ENCODE measurements at places on chromosomes 7 and 10.

- DNase-seq: no peak
Observed at GRCh38 chr10:97138846-97139245, 46.9 kb downstream of the SLIT1 start.

GRCh38 chr10:504121-504611 is 185.3 kb downstream of the DIP2C start:
- DNase-seq: no peak

- no peak for DNase-seq
Observed at GRCh38 chr10:78207216-78207615, 173.6 kb downstream of the RPS24 start.

DNA sequence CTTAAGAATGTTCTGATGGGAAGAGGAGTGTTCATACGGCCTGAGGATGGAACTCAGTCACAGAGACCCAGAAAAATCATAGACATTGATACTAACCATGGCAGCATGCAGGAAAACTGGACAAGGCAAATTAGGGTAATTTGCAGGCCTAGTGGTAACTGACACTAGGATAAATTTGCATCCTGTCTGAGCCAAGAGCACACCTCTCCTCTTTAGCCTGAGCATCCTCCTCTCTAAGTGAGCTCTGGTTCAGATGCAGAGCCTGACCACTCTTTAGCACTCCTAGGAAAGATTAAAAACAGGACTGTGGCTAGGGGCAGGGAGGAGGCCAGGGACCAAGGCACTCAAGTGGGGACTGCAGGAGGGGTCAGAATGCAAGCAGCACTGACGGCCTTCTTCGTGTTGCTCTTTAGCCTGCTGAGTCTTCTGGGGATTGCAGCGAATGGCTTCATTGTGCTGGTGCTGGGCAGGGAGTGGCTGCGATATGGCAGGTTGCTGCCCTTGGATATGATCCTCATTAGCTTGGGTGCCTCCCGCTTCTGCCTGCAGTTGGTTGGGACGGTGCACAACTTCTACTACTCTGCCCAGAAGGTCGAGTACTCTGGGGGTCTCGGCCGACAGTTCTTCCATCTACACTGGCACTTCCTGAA is at the start of gene TAS2R41:
TSS of gene TAS2R41 (plus strand) at position 373 of the 650 bp plus-strand sequence. CDS start at position 373, 0 bp downstream.
- no peak for DNase-seq

DNA sequence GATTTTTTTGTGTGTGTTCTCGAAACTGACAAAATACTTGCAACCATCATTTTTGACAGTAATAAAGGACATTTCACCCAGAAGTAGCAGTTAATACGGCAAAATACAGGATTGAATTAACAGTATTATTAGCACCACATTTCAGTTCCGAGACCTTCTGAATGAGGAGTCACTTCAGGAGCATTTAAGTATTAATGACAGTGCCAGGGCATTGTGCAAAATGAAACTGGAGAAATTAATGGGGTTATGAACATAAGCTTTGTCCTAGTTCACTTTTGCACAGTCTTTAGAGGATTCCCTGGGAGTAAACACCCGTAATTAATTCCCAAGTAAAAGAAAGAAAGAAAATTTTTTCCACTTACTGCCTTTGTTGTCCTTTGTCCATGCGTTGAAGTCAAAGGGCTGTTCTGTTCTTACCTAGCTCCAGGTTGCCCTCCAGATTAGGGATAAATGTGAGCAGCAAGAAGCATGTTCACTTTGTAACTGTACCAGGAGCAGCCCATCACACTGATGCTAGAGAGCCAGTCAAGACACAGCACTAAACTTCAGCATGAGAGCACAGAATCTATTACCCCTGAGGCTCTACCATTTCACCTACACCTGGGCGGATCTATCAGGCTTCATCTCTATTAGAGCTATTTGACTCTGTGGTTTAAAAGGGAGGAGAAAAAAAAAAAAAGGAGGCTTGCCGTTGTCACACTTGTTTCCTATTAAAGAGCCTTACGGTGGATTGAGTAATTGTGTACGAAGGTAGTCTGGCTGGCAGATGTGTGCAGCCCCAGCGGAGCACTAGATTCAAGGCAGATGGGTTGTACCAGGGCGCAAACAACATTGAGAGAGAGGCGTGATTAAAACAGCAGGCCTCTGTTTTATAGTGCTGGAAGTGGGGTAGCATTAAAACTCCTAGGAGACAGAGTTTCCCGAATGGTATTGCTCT is 297.8 kb upstream of the SEMA3A start:
- DNase-seq: no peak

- DNase-seq: no peak
Observed at GRCh38 chr7:151113344-151114150, 27.3 kb downstream of the AGAP3 start.

- DNase-seq: no peak
Observed at GRCh38 chr7:12069757-12070156, 141.3 kb upstream of the TMEM106B start.

- DNase-seq: no peak
Observed at GRCh38 chr10:88702848-88703597, 3.0 kb upstream of the LIPK start.

- DNase-seq: peak; percentile 70
Observed at GRCh38 chr10:43110338-43111071, 27.7 kb upstream of the CSGALNACT2 start.

- no peak for DNase-seq
Observed at GRCh38 chr10:16195178-16195769, 241.5 kb upstream of the PTER start.

DNA sequence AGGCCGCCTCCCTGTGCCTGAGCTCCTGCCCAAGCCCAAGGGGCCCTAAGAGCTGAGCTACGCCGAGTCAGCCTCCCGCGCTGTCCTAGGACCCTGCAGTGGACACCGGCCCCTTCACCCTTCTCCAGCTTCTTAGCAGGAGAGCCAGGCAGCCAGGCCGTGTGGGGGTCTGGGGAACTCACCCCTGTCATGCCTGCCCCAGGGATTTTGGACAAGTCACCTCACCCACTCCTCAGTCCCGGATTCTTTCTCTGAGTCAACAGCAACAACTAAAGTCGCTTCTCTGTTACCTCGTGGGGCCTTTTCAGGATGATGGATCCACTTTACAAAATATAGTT is 79.3 kb downstream of the MKI67 start:
- DNase-seq: peak; percentile 56

GRCh38 chr10:5479481-5480161 is 19.7 kb downstream of the CALML5 start:
- peak; percentile 70 for DNase-seq

DNA sequence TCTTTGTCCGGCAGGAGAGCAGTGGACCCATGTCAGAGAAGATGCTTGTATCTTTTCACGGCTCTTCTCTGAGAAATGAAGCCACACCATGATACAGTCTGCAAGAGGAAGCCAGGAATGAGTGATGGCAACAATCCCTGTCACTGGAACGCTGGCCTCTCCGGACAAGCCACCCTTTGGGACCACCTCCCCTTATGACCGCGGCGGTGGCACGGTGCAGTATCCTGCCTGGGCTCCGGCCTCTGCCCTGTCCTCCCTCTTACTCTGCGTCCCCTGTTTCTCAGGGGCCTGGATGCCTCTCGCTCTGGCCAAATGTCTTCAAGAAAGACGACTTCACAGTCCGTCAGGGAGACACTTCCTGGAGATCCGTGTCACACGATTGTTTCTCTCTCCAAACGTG is 370.5 kb downstream of the ZNF716 start:
- no peak for DNase-seq

DNA sequence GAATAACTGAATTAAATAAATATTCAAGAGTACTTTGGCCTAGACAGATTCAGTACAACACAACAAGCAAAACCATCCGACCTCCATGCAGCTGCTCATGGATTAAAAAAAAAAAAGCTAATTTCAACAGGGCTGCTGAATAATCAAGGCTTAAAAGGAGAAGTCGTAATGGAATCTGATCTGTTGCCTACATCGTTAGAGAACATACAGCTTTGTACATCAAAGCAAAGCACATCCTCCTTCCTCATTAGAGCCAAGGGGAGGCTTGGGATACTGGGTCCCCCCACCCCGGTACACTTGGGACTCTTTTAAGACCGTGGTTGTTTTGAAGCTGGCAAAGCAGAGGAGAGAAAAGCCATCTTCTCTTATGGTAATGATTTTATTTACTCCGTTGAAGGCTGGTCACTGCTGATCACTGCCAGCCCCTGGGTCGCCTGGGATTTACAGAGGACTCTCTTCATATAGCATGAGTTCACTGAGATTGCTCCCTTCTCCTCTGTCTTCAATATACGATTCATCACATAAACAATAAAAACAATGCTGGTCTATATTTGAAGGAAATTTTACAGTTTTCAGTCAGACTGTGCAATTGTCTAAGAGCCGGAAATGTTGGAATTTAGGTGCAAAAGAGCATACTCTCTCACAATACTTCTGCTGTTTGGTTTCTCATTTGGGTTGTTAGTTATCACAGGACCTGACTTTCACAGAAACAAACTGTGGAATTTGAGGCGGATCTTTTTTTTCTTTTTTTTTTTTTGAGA is 148.8 kb downstream of the FAM107B start:
- DNase-seq: peak; percentile 52

- no peak for DNase-seq
Observed at GRCh38 chr10:97891497-97892167, 42.0 kb downstream of the GOLGA7B start.

DNA sequence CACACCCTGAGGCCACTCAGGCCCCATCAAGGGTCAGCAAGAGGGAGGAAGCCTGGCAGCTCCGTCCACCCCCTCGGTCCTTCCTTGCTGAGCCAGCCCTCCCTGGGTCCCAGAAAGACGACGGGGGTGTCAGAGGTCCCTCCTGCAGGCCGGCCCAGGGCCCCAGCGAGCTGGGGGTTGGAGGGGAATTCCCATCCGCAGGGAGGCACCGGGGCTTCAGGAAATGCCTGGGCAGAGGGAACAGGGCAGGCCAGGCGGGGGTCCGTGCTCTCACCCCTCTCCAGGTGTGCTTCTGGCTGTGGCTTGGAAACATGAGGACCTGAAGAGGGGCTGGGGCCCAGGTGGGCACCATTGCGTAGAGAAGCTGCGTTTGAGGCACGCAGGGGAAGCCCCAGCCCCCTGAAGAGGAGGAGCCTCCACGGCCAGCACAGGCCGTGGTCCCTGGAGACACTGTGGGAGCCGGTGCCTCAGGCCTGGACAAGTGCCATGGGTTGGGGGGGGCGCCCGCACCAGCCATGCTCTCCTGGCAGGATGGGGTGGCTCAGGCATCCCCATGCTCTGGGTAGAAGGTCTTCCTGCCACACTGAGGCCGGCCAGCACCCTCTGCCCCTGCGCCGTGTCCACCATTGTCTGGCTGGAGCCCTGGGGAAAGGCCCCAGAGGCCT is 66.7 kb downstream of the PDGFA start:
- no peak for DNase-seq

DNA sequence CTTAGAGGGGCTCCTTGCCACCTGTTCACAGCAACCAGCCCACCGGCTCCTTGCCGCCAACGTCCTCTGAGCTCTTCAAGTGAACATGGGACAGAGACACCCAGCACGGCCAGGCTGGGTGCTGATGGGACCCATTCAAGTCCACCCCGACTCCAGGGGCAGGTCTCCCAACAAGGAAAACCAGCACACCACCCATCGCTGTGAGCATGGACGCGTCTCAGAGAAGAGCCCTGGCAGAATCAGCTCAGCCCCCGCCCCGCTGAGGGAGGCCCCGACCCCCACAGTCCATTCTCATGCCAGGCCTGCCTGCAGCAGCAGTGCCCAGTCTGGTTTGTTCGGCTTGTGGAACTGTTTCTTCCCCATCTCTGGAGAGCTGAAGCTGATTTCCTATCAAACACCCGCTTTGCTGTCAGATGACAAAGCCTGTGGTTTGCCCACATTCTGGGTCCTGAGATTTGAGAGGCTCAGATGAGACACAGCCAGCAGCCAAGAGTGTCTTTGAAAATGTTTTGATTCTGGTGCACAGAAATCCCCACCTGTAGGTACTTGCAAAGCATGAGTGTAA is 216.6 kb downstream of the ZMYND11 start:
- no peak for DNase-seq

GRCh38 chr10:92857904-92858514 is 9.7 kb downstream of the EXOC6 start:
- DNase-seq: no peak

GRCh38 chr10:18185621-18186020 is 45.4 kb downstream of the CACNB2 start:
- no peak for DNase-seq

Measured in suppressor macrophage treated with lipopolysaccharide for 1 hour (primary cell).